Dermis blood vessel endothelial cell (primary cell): ENCODE measurements at places on chromosomes 12 and 14. TPM values are rescaled to one million over a fixed set of nuclear protein-coding genes. Genes with fewer than 3 reads are reported as not detected.

DNA sequence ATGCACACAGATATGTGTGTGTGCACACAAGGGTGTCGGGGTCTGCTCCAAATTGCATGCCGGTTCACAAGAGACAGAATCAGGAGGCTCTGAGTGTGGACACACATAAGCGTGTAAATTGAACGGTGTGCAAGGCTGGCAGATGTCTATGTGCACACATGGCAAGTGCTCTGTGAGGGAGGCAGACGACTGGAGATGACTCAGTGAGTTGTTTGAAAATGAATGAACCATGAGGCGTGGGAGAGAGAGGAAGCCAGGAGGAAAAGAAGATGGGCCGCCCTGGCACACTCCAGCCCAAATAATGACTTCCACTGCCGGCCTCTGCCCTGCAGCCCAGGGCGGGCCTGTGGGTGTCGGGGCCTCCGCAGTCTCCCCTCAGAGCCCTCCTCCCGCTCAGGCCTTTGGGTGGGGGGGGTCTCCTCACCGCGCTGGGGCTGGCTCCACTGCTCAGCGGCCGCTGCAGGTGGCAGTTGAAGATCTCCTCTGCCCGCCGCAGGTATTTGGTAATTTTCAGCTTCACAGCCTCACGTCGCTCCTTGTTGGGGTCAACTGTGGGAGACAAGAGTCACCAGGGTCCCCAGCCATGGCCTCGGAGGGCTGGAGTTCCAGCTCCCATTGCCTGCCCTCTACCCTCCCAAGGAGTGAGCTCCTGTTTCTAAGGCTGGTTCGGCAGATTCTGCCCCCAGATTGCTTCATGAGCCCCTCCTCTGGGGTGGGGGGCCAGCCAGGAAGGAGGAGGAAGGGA lies 3.5 kb downstream of the RPS6KL1 start:
- DNase-seq: peak; percentile 20

- no peak for DNase-seq
Measured at GRCh38 chr14:24692382-24693352, 58.7 kb upstream of the GZMB start.

DNA sequence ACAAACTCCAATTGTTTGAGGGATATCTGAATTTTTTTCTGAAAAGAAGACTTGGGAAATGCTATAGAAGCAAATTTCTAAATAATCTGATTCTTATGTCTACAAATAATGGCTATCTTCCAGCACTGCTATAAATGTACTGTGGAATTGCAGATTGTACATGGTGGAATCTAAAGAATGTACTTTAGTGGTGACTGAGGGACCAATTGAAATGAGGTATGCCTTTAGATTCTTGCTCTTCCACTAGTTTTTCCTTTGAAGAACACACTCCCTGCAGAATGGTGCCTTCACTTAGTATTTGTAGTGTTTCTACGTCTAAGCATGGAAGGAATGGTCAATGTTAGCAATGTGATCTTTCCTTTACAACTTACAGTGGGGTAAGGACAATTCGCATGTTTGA lies 11.7 kb upstream of the PRB4 start:
- DNase-seq: no peak

GRCh38 chr14:67411370-67411769 lies 595 bp downstream of the PLEK2 start:
- no peak for DNase-seq

GRCh38 chr12:78009031-78009430 lies 178.3 kb downstream of the NAV3 start:
- no peak for DNase-seq

DNA sequence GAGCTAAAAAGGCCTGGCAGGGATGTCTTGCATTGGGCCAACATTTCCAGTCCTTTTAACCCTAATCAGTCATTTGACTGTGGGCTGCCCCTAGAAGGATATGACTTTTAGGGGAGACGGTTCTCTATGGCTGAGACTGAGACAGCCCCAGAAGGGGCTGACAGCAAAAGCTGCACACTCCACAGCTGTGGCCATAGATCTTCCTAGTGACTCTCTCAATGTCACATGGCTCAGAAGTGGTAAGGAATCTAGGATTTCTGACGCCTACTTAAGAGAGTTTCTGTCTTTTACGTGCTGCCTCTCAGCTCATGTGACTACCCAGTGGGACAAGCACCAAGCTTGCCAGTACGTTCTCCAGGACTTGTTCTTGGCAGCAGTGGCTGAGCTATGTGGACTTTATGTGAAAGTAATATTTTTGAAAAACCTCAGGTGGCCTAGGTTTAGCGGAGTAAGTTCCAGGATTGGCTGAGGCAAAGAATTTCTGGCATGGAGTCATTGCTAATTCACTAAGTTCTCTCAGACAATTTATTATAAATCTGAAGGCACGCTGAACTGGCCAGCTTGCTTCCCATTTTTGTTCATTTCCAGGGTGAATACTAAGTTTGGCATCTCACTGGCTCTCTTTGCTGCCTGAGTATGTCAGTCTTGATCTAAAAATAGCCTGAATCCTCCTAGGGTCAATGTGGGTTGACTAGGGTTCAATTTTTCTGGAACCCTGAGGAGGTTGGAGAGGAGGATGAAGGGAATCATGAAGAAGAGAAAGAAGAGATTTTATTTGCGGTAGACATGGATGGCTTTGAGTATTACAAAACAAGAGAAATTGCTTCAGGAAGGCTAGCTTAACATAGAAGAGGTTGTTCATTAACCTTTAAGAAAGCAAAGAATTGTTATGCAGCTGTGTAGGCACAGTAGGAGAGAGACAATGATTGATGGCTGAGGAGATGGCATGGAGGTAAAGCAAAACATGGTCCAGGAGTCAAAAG lies 271.8 kb downstream of the AEBP2 start:
- no peak for DNase-seq

- no peak for DNase-seq
Measured at GRCh38 chr12:132380641-132381040, 51.3 kb upstream of the GALNT9 start.

DNA sequence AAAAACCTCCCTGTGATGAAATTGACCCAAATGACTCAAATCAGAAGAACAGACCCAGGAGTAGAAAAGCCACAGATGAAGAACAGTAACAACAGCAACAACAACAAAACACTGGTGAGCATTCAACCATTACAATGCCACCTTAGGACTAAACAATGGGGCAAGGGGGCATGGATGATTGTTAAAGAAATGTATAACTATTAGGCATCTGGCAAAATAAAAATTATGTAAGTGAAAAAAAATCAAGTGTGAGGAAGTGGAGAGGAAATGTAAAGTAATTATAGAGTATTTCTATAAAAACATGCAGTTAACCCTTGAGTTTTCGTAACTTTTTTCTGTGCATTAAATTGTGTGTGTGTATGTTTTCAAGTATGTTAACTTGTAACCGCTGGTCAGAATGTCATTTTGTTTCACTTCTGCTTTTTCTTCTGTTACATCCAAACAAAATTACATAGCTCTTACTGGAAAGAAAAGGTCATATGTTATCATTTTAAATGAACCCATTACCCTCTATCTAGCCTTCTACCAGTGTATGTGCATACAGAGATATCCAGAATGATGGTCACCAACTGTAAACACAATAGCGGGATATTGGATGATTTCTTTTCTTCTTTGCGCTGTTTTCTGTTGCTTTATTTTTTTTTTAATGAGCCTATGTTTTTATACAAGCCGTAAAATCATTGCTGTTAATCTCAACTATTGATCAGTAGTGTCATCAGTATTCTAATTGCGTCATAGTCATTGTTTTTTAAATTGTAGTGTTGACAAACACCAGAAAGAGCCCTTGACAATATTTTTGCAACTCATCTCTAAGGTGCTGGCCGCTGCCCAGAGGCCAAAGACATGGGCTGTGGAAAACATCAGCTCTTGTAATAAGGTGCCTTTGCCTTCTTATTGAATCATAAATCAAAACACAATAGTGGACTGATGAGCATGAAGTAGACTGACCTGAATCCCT lies 170.6 kb downstream of the CRADD start:
- no peak for DNase-seq

DNA sequence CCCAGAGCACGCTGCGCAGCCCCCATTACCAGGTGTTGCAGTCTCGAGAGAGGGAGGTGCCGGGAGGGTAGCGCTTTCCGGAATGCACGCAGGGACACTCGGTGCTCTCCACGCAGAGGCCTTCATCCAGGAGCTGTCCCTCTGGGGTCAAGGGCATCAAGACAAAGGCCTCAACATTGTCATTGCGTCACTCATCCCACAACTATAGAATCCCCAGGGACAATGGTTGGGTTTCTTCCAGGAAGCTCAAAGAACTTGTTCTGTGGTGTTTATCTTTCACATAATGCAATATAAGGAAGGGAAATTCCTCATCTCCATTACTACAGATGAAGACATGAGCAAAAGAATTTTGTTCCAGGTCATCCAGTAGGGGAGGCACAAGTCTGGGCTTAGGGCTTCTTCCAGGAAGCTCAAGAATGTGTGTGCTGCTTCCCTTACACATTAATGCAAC lies 52.1 kb downstream of the VWF start:
- peak; percentile 85 for DNase-seq

DNA sequence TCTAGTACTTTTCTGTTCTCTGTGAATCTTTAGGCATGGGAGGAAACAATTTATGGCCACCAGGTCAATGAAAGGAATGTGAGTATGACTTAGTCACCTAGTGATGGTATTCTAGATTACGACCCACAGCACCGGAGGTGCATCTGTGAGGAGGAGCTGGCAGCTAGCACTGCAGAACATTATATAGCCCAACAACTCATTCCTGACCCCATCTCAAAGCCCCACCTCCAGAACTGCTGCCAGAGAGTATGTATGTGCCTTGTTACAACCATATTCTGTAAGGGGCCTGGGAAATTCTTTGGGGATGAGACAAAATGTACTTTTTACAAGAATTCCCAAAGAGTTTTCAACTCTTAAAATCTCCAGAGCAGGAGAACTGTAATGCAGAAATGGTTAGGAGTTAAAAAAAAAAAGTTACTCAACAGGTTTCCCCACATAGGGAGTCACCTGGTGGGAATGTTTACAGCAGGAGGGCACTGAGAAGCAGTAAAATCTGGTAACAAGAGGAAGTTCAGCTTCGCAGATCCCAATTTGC lies 34.9 kb upstream of the CERS5 start:
- DNase-seq: peak; percentile 92

GRCh38 chr14:53925201-53925766 lies 31.3 kb downstream of the BMP4 start:
- DNase-seq: no peak

DNA sequence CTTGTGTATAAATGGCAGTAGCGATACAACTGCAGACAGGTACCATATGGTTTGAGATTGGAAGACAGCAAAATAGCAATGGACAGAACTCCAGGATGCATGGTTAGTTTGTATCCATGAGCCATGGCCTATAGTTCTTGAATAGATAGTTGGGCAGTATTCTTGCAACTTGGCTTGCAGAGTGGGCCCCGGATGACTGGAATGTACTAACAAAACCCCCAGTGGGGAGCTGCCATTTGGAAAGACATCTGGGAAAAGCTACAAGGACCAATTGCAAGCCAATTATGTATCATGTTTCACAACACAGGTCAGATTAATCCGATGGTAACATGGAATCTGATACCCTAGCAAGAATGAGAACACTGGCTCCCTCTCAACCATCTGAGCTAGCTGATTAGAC lies 279.6 kb downstream of the RERGL start:
- no peak for DNase-seq

- no peak for DNase-seq
Measured at GRCh38 chr14:94009767-94010166, 12.7 kb downstream of the CCDC197 start.

GRCh38 chr14:50714450-50715073 lies 46.5 kb upstream of the SAV1 start:
- peak; percentile 75 for DNase-seq

DNA sequence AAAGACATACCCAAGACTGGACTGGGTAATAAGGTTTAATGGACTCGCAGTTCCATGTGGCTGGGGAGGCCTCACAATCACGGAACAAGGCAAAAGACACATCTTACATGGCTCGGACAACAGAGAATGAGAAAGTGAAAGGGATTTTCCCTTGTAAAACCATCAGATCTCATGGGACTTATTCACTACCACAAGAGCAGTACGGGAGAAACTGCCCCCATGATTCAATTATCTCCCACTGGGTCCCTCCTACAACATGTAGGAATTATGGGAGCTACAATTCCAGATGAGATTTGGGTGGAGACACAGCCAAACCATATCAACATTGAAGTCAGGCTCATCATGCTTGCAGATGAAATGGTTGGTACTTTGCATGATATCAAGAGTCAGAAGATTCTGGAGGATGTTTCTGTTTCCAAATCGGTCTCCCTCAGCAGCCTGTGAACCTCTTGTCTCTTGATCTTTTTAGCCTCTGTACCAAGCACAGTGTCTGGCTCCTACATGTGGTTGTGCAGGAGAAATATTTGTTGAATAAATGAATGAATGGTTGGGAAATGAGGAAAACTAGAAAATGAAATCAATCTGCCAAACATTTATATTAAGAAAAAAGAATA lies 98.6 kb downstream of the VRK1 start:
- DNase-seq: no peak

- no peak for DNase-seq
Measured at GRCh38 chr12:70319605-70320004, 46.5 kb upstream of the KCNMB4 start.

GRCh38 chr14:54676812-54677708 lies 110.1 kb downstream of the SAMD4A start:
- DNase-seq: peak; percentile 97

DNA sequence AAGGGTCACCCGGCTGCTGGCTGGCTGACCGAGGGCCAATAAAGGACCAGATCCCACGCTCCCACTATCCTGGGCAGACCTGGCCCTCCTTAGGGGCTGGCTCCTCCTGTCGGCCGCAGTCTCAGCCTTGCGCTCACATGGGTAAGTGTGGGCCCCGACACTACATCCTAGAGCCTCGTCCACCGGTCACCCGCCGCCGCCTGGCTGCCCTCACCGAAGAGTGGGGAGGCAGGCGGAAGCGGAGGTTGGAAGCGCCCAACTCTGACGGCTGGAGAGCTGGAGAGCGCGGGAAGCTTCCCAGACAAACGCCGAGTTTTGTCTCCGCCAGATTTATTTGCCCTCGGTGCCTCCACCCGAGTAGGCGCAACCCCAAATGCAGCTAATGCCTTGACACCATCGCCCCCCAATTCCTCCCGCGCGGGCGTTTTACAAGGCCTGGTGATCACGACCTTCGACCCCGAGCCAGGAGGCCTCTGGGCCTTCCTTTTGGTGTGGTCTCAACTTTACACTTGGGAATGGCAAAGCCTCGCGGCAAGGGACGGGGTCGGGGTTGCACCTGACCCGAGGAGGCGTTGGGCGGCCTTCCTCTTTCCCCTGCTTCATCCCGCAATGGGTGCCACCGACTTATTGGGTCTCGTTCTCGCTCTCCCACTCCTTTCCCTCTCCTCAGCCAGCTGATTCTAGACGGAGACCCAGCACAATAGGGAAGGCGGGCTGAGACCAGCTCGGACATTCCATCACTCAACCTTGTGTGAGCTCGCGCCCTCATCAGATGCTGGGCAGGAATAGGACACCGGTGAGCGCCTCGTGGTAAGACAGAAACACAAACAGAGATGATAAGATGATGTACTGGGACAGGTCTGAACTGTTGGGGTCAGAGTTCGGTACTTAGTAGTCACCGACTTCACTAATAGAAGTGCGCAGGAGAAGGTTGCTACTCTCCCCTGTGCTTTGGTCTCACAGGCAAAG lies 78.3 kb upstream of the ANO4 start:
- no peak for DNase-seq

GRCh38 chr12:981961-982360 lies 9.1 kb upstream of the ERC1 start:
- no peak for DNase-seq

Gene ESRRB
- total RNA-seq: not detected in 2 replicates

Gene TEX52
- not detected in 2 replicates for total RNA-seq

Gene SPTB
- under 0.01 and 0.05 TPM in 2 replicates for total RNA-seq

Gene PCED1B
- total RNA-seq: 0.19 and 0.51 TPM in 2 replicates

Gene SRGAP1
- total RNA-seq: 2.9 and 12.9 TPM in 2 replicates

Gene KRT74
- not detected in 2 replicates for total RNA-seq

Gene ALG10
- 12.9 and 13.7 TPM in 2 replicates for total RNA-seq

Gene PPP4R4
- not detected in 2 replicates for total RNA-seq

Gene HSPB8
- 3.4 and 5.1 TPM in 2 replicates for total RNA-seq
